ENCODE measurements at places on chromosomes 12 and 14.

DNA sequence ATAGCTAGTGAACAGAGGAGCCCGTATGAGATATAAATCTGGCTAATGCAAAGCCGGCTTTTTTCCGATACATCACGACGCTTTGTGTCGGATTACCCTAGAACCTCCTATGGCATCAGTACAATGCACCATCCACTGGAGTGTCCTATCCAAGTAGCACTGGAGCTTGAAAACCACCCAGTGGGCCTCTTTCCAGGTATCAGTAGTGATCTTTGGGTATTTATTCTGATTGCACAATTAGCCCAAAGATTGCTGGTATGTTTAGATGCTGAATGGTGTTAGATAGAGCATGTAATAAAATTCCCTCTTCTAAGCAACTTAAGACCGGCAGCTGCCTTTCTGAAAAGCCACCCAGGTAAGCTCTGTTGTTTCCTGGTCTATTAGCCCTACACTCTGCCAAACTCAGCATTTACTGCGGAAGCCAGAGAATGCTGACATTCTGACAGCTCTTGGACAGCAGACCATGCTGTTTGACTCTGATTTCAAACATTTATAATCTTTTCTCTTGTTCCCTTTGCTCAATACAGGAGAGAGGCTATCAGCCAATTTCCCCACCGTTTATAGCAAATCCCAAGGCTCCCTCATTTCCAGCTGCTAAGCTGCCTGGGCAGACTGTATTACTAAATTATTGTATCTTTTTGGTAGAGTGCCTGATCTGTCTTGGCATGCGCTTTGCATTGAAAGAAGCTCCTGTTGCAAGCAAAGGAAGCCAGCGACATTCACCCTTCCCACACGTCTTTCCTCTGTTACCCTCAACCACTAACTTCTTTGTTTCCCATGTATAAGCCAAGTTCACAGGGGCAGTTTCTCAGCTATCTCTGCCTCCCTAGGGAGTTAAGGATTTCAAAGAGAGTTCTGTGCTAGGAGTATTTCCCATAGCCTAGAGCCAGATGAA lies 388.3 kb upstream of the GARIN6 start:
- peak; percentile 27 for DNase-seq

DNA sequence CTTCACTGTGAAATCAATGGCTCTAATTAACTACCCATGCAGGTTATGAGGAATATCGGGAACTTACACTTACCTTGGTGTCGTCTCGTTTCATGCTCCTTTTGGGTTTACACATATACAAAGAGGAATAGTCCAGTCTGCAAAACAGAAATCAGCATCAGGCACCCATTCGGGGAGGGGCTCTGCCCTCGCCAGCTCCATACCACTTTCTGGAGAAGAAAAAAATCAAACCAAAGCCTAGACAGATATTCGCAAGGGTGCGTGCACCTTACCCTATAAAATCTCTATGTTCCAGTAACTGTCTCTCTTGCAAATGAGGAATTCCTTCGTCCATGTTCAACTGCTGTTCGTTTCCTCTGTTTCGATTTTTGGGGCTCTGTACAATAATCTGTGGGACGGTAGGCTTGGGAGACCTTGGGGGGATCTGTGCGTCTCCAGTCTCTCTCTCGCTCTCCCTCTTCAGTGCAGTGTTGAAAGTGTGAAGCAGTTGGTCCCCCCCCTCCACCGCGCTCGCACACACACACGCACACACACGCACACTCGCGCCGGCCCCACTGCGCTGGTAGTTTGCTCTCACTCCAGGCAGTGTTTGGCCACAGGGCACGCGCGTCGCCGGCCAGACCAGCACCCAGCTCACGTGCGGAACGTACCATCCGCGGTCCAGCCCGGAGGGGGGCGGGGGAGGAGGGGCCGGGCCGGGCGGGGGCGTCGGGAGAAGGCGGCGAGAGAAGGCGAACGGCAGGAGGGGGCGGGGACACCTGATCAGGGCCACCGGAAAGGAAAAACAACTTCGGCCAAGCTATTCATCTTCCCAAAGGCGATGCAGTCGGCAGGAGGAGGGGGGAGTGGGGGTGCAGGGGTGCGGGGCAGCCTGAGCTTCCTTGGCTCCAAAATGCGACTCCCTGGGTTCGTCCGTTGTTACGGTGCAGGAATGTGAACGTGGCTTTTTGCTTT lies at the start of gene BHLHE41:
BHLHE41 (minus strand) TSS at position 592 of the 954 bp plus-strand sequence; CDS start at position 334, 258 bp downstream.
- peak; percentile 86 for DNase-seq

DNA sequence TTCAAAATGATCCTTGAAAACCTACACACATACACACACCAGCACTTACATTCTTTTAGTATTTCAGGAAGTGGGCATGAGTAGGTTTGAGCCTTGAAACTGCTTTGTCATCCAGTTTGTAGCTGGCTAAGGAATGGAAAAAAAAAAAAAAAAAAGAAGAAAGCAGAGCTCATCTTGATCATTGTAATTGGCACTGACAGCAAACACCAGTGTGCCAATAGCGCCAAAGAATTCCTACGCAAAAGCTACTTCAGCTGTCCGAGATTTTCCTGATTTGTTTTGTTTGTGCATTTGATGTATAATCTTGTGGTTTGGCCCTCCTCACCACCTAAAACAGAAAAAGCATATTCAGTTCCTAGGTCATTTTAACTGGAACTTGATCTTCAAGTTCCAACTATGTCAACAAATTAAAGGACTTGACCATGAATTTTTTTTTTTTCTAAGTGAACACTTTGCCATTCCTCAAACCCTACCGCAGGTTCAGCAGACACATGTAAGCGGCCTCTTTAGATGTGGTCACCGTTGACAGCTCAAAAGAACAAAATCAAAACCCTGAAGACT lies 57.3 kb downstream of the FLRT2 start:
- DNase-seq = peak; percentile 93

DNA sequence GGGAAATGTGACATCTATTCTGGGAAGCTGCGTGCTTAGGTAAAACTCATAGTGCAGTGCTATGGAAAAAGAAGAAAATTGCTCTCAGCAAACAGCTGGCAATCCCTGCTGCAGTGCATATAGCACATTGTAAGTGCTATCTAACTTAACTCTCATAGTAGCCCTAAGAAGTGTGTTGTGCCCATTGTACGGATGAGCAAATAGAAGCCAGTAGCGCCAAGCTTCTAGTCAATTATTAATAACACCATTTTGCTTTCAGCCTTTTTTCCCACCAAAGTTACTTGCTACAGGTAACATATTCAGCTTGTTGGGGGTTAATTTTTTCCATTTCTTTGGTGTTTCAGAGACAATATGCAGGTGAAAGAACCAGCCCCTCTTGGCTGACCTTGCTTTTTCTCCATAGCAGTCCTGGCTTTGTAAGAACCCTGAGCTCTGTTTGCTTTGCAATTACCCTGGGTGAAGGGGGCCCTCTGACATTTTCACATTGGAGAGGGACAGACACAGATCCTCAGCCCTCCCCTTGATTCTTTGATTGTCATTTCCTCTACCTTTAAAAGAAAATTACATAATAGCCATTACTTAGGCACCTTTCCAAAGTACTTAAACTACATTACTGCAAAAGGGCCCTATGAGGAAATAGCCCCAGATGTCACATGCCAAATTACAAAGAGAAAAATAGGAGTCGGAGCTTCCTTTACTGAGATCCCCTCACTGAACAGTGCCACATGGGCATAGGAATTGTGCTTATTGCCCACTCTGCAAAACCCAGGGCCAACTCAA lies 576.2 kb upstream of the TBX3 start:
- no peak for DNase-seq

- peak; percentile 82 for DNase-seq
Observed at GRCh38 chr14:105419195-105420091, at the start of gene MTA1. Gene MTA1 (plus strand): TSS chr14:105419827. CDS start chr14:105420036, 209 bp downstream.

- no peak for DNase-seq
Observed at GRCh38 chr14:82084813-82085212, 551.2 kb upstream of the SEL1L start.

DNA sequence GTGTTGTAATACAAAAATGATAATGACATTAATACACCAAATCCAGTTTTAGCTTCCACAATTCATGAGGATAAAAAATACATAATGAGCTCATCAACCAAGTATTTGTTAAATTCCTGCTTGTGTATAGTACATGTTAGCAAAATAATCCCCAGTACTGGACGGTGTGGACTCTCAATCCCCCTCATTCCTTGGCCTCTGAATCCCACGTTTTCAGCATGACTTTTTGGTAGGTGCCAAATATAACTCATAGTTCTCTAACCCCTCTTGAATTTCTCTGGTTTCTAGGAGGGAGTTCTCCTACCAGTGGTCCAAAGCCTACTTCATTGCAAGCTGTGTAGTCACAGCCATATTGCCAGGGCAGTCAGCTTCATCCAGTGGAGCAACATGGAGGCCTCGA lies 41.4 kb upstream of the EPS8 start:
- peak; percentile 45 for DNase-seq

GRCh38 chr14:51369814-51370213 lies 129.8 kb downstream of the TMX1 start:
- DNase-seq = no peak

DNA sequence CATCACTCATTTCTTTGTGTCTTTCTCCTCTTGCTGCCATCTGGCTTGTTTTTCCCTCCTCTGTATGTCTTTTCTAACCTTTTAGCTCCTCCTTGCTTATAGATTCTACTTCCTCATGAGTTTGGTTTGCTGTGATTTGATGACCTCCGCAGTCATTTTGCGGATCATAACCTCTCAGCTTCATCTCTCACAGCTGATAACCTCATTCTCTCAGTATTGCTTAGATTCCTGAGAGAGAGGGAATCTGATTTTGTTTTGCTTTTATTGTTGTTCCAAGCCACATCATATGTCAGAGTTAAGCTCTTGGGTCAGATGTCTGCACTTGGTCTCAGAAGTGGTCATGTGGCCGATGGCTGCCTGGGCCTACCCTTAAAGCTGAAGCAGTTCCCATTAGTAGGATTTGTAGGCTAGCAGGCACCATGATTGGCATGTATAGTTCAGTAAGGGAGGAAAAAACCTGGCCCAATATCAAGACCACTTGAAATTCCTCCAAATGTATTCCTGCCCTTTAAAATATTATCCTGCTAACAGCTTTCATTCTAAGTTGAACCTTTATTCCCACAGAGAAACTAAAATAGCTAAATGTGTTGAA lies 13.5 kb downstream of the ZNF664 start:
- DNase-seq = peak; percentile 42

DNA sequence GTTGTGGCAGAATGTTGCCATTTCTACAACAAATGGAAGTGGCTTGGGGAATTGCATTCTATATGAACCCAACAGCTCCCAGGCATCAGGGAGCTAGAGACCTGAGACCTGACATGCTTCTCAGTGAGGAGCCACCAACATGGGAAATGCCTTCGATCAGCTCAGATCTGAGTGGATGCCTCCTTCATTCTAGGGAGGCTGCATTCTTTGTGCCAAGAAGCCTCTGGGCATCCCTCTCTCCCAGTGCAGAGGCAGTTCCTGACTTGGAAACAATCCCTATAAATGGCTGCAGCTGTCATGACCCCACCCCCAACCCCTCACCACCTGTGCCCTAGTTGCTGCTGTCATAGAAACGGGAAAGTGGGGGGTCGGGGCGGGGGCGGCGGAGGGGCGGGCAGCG lies 196.3 kb downstream of the PPM1H start:
- no peak for DNase-seq

DNA sequence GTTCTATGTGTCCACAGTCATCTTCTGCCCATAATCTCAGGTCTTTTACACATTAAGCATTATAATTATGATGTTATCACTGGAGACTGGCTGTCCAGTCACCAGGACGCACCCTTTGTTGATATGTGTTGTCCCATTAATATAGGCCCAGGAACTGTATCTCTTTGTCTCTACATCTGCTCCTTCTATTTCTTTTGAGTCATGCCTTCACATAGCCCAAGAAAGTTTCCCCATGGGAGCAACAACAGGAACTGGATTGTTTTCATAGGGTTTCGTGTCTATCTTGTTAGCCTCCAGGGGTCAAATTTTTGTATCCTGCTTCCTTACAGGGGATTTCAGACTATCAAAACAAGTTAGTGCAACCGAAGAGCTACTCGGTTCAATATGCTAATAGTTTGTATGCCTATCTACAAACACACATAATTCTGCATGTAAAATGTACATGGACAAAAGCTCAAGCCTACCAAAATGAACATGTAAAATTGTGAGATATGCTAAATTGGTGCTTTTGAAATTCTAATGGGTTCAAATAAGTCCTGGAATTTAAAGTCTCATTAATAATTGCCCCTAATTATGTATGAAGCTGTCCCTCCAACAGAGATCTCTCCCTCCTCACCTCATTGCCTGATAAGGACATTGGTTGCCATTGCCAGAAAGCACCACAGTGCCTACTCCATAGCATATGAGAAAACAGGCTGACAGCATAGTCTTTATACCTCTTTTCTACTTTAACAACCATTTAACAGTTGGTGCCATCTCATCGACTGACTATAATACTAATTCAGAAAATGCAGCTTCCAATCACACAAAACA lies 99.8 kb upstream of the DIO2 start:
- peak; percentile 55 for DNase-seq

DNA sequence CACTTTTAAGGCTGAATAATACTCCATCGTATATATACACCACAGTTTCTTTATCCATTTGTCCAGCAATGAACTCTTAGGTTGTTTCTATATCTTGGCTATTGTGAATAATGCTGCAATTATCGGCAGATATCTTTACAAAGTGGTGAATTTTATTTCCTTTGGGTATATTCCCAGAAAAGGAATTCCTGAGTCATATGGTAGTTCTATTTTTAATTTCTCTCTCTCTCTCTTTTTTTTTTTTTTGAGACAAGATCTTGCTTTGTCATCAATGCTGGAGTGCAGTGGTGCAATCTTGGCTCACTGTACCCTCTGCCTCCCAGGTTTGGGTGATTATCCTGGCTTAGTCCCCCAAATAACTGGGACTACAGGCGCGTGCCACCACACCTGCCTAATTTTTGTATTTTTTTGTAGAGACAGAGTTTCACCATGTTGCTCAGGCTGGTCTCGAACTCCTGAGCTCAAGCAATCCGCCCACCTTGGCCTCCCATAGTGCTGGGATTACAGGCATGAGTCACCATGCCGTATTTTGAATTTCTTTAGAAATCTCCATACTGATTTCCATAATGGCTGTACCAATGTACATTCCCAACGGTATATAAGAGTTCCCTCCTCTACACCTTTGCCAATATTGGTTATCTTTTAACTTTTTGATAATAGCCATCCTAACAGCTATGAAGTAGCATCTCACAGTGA lies 98.4 kb downstream of the EFCAB11 start:
- DNase-seq = peak; percentile 86

GRCh38 chr12:126362964-126363363 lies 1297.7 kb downstream of the AACS start:
- no peak for DNase-seq

DNA sequence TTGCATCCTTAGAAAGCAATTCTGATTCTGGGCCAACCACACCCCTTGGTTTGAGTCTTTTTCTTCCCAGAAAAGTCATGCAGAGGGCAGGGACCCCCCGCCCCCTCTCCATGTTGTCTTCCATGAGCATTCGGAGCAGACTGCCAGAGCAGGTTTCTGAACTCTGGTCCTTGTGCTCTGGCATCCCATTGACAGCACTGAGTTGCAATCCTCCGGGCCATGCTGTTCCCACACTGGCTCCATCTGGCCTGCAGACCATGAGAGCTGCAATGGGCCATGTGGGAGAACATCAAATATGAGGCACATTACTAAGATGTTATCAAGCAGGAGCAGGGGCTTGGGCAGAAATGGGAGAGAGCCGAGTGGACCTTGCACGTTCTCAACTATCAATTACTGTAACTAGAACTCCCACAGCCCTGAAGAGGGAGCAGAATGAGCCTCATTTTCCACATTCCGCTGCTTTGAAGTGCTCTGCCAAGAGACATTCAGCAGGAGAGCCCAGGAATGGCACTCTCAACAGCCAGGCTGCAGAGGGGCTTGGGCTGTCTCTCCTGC lies 157.4 kb downstream of the STXBP6 start:
- no peak for DNase-seq

GRCh38 chr14:103140316-103141109 lies 17.3 kb downstream of the TNFAIP2 start:
- no peak for DNase-seq

Data from adipocyte (in vitro differentiated cells).